ENCODE measurements at places on chromosomes 6 and 20.

DNA sequence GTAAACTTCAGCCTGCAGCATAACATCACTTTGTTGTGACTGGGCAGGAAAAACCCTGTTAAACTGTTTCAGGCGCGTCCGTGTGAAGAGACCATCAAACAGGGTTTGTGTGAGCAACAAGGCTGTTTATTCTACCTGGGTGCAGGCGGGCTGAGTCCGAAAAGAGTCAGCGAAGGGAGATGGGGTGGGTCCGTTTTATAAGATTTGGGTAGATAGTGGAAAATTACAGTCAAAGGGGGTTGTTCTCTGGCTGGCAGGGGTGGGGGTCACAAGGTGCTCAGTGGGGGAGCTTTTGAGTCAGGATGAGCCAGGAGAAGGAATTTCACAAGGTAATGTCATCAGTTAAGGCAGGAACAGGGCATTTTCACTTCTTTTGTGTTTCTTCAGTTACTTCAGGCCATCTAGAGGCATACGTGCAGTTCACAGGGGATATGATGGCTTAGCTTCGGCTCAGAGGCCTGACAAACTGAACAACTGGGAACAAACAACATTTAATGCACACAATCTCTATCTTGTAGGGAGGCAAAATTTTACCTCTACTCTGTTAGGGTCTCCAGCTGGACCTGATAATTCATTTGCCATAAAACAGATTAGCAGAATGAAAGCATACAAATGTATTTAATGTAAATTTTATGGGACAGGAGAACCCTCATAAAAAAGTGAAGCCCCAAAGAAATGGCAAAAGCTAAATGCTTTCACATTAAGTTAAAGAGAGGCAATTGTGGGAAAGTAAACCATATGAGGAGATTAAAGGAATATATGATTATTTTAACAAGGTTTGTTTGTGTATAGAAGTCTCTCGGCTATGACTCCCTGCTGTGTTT lies 58.3 kb upstream of the HFE start:
- peak; percentile 10 for DNase-seq

GRCh38 chr6:26067367-26067766 lies 19.9 kb upstream of the HFE start:
- DNase-seq, result no peak

GRCh38 chr6:129996387-129996786 lies 22.0 kb upstream of the L3MBTL3 start:
- no peak for DNase-seq

- no peak for DNase-seq
Measured at GRCh38 chr6:39280247-39280731, 33.9 kb downstream of the KCNK17 start.

- DNase-seq, result peak; percentile 80
Measured at GRCh38 chr20:63969838-63970713, at the start of gene ZNF512B. Gene ZNF512B, minus strand, starts transcription at chr20:63969930. Its CDS starts 1,980 bp downstream, at chr20:63967950.

DNA sequence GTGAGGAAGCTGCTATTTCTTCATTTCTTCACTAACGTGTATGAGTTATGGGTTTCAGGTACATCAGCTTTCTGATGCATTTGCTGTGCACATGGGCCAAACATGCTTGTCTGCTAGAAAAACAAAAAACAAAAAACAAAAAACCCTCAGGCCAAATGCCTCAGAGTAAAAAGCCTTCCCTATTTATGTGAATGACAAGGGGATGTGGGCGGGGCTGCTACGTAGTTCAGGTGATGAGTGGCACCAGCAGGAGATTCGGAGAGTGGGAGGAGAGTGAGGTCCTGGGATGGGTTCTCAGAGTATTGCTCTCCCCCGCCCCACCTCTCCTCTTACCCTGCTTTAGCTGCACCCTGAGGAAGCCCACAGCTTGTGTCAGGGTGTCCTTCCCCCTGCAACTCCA lies 596.8 kb upstream of the JAG1 start:
- no peak for DNase-seq

- no peak for DNase-seq
Measured at GRCh38 chr20:24955045-24955444, 6.0 kb downstream of the CST7 start.

- no peak for DNase-seq
Measured at GRCh38 chr20:20737158-20737557, 24.7 kb upstream of the RALGAPA2 start.

DNA sequence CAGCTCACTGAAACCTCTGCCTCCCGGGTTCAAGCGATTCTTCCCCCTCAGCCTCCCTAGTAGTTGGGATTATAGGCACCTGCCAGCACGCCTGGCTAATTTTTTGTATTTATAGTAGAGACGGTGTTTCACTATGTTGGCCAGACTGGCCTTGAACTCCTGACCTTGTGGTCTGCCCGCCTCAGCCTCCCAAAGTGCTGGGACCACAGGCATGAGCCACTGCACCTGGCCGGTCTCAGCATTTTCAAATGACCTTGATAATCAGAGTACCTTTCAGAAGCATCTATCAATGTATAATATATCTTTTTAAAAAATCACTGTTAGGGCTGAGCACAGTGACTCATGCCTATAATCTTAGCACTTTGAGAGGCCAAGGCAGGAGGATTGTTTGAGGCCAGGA lies 143.0 kb downstream of the DOK5 start:
- no peak for DNase-seq

DNA sequence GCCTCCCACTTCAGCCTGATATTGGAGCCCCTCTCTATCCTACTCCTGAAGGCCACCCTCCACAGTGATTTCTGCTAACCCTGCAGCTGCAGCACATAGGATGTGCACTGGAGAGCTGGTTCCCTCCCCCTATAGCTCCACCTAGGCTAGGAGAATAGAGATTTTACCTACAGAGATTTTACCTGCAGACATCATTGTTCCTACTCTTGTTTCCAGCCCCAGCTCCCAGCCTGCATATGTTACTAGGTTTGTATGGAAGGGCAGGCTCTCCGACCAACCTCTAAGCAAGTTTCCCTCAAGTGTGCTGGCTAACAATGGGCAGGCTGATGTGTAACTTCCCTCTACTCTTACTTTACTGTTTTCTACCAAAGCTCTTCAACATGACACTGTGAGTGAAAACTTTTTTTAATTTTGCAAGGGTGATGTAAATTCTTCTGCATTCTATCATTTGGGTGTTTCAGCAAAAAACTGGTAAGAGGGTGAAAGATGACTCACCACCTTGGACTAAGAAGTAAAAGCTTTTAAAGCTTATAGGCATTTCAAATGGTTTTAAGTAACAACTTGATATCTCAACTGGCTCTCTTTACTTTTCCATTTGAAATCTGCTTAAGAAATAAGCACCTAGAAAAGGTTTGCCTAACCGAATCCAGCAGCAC lies 106.8 kb downstream of the CDK19 start:
- DNase-seq, result no peak

DNA sequence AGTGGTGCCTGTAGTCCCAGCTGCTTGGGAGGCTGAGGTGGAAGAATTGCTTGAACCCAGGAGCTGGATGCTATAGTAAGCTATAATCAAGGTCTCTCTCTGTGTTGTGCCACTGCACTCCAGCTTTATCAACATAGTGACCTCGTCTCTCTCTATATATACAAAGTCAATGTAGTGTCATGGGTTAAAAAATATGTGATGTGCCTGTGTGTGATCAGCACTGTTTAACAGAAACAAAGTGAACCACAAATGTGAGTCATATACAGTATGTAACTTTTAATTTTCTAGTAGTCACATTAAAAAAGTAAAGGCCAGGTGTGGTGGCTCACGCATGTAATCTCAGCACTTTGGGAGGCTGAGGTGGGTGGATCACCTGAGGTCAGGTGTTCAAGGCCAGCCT lies 85.3 kb upstream of the RNF24 start:
- no peak for DNase-seq

DNA sequence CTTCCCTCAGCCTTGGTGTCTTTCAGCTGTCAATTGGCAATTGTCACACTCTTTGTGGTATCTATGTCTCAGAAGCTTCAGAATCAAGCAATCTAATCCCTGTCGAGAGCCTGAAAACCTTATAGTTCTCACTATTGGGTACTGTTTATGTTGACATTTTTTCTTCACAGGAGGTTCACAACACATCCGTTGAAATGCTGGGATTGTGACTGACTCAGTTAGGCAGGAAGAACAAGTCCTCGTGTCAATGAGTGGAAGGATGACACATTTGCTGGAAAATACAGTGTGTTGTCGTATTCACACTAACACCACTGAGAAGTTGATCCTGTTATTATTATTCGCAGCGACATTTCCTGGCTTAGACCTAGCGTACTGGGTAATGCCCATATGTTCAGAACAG lies 163.9 kb upstream of the CITED2 start:
- no peak for DNase-seq

DNA sequence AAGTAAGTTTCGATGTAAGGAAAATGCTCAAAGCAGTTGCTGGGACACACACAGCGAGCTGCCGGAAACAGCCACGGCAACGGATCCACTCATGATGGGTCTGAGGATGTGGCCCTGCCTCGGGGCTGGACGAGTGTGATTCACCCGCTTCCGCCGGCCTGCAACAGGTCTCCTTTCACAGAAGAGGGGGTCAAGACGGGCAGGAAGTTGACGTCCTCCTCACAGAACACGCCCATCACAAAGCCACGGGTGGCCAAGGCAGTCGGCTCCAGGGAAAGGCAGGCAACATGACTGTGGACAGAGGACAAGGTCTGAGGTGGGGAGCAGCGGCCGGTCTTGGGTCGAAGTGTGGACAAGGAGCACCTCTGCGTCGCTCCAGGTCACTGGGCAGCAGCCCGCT lies 29.9 kb upstream of the SMOC2 start:
- no peak for DNase-seq

GRCh38 chr20:20521736-20522135 lies 153.8 kb downstream of the INSM1 start:
- DNase-seq, result no peak
